ENCODE measurements at places on chromosomes 6 and 20.

DNA sequence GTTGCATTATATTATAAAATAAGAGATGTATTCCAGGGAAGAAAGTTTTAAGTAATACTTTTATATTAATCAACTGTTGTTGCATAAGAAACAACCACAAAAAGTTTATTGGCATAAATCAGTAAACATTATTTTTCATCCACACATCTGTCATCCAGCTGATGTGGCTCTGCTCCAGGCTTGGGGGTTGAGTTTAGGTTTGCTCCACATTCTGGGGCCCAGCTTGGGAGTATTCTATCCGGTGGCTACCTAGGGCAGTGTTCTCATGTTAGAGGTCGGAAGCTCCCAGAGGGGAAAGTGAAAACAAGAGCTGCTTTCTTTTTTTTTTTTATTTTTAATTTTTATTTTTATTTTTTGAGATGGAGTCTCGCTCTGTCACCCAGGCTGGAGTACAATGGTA lies 728.4 kb upstream of the FLRT3 start:
- no peak for DNase-seq

GRCh38 chr20:40571639-40572038 lies 117.4 kb downstream of the MAFB start:
- no peak for DNase-seq

- DNase-seq = no peak
These were observed 149.0 kb upstream of the SGK1 start for GRCh38 chr6:134466771-134467525.

- no peak for DNase-seq
These were observed 404.6 kb downstream of the BTBD9 start for GRCh38 chr6:38234934-38235682.

GRCh38 chr6:134451529-134451928 lies 133.6 kb upstream of the SGK1 start:
- no peak for DNase-seq
